ENCODE measurements at places on chromosomes 3 and 15.

DNA sequence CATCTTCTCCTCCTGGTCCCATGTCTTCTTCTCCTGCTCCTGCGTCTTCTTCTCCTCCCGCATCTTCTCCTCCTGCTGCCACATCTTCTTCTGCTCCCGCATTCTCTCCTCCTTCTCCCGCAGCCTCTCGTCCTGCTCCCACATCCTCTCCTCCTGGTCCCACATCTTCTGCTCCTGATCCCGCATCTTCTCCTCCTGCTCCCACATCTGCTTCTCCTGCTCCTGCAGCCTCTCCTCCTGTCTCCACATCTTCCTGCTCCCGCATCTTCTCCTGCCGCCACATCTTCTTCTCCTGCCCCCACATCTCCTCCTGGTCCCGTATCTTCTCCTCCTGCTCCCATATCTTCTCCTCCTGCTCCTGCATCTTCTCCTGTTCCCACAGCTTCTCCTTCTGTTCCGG is 6.4 kb downstream of the GOLGA6L2 start:
- DNase-seq: no peak

GRCh38 chr3:173743111-173743510 is 345.6 kb downstream of the NLGN1 start:
- DNase-seq: no peak

DNA sequence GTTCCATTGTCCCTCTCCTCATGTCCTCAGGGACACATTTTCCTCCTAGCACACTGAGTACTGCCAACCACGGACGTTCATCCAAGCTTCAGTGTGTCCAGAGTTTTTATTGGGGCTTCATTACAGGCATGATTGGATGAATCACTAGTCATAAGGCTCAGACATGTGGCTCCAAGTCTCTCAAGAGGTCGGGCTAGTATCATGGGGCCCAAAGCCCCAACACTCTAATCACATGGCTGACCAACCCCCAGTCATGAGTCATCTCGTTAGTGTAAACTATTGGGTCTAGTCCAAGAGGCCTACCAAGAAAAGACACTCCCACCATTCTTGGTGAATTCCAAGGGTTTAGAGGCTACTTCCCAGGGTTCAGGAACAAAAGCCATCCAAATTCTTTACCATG is 4.4 kb downstream of the TERC start:
- no peak for DNase-seq

DNA sequence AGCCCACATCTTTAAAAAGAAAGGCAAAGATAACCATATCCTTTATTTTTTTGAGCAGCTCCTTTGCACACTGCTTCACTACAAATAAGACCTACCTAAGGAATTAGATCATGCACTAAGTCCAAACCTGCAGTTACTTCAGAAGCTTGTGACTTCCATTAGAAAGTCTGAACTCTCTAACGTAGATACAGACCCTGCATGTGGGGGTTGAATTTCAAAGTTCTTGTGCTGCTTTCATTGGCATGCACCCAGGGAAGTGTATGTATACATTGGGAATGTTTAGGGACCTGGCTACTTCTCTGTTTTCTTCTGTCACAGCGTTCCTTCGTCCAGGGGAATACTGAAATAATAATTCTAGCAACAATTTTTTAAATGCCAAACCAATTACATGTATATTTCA is 185.2 kb upstream of the IL12A start:
- DNase-seq: no peak

- DNase-seq: no peak
Observed at GRCh38 chr3:146159037-146159436, 1.9 kb downstream of the PLOD2 start.

DNA sequence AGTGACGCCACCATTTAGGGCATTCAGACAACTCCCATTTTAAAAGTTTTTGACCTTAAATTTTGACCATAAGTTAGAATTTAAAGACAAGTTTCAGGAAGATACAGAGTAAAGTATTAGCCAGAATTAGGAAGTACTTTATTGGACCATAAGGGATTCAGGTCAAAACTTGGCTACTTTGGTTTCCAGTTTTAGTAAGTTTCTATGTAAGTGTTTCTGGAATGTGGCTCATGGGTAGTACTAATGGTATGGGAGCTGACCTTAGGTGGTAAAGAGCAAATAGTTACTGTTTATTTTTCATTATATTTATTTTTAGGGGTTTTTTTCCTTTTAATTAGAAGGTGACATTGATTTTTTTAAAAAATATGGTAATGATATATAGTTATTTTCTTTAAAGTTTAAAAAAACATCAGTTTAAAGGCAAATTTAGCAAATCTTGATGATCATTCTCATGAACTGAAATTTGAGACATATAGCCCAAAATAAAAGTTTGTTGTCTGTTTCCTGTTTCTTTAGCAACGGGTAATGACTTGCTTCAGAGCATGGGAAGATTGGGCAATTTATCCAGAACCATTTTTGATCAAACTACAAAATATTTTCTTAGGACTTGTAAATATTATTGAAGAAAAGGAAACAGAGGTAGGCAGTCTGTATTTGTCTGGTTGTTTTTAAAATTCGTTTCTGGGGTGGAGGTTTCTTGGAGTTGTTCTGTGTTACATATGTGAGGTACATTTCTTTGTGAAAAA is 34.3 kb downstream of the U2SURP start:
- no peak for DNase-seq

DNA sequence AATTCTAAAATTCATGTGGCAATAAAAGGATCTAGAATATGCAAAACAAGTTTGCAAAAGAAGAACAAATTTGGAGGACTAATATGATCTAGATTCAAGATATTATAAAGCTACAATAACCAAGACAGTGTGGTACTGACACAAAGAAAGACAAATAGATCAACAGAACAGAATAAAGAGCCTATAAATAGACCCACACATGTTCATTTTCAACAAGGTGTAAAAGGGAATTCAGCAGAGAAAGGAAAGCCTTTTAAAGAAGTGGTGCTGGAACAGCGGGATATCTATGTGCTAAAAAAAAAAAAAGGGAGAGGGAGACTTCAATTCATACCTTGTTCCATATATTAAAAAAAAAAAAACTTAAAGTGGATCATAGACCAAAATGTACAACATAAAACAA is 149.0 kb downstream of the WDR76 start:
- DNase-seq: no peak

GRCh38 chr3:40720341-40720740 is 195.6 kb downstream of the ZNF621 start:
- no peak for DNase-seq

Measured in activated naive CD8-positive, alpha-beta T cell treated with anti-CD3 and anti-CD28 coated beads, Interleukin-2, amount 50 U/mL, for 24 hours (primary cell).